Activated naive CD4-positive, alpha-beta T cell treated with anti-CD3 and anti-CD28 coated beads, Interleukin-2, amount 50 U/mL, for 72 hours (primary cell): ENCODE measurements at places on chromosomes 1 and 21.

DNA sequence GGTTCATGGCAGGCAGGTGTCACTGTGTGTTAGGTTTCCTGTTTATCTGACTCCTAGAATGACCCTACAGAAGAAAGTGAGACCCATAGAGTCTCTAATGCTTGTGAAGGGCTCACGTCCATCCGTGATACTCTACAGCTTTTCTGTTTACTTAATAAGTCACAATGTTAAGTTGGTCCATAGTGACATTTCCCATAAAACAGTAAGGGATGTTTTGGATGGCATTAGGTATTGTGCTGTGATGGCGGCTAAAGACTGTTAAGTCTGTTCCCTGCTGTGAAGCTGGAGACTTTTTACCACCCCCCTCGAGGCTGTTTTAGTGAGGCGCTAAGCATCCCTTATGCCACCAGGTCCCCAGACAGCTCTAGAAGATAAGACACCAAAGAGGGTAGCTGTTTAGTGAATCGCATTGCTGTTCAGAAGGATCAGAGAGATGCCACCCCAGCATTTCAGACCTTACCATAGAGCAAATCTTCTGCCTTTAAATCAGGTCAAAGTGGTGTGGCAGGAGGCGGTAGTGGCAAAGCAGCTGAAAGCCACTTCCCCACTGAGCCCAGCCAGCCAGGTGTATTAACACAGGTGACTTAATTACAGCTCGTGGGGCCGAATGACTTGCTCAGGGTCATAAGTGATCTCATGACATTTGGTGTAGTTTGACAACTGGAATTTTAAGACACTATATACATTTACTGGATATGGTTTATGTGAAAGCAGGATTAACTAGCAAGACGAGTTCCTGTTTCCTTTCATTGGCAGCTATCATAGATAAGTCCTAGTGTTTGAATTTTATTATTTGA lies 25.0 kb downstream of the SLC37A1 start:
- DNase-seq = no peak

GRCh38 chr1:168137515-168137821 lies 738 bp upstream of the GPR161 start:
- no peak for DNase-seq

DNA sequence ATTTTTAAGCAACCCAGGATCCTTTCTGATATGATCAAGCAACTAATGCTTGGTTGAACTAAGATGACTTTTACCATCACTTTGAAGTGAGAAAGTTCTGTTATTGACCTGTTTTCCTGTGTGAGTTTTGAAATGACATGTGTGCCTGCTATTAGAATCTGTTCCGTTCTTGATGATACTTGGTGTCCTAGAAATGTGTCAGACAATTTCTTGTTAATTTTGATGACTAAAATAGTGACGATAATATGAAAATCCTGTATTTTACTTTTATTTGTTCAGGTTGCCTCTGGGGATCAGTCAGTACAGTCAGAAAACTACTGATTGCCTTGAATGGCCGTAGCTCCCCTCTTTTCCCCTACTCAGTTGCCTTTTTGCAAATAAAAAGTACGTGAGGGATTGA lies 228.0 kb downstream of the RYR2 start:
- DNase-seq = no peak

DNA sequence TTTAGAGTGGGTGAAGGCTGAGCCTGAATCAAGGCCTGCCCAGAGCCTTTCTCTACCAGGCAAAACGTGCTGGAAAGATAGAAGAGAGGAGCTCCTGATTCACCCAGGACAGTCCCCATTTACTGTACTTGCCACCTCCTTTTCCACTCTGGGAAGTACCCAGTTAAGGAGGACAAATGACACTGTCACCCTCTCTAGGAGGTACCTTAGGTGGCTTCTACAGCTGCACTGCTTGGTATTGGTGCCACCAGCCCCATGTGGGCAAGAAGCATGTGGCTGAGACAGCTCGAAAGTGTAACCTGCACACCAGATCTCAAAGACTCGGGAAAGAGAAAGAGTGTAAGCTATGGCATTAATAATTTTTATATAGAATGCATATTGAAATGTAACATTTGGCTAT lies 42.3 kb downstream of the RUNX1 start:
- no peak for DNase-seq

DNA sequence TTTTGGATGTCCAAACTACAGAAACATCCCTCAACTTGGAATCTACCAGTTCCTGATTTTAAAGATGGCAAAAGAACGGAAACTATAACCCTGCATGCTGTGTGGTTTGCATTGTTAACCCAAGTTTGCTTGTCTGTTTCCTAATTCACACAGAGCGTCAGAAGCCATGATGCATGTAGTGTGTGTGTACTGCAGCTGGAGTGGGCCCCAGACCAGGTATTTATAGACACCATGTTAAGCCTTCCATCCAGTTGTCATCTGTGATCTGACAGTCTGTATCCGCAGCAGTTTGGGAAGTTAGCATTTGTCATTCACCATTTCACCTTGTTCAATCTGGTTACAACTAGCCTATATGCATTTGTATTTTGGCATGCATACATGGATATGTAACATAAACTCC lies 27.7 kb upstream of the PLEKHM2 start:
- no peak for DNase-seq

- DNase-seq = no peak
These were observed 25.6 kb downstream of the AK2 start for GRCh38 chr1:33010932-33011731.

DNA sequence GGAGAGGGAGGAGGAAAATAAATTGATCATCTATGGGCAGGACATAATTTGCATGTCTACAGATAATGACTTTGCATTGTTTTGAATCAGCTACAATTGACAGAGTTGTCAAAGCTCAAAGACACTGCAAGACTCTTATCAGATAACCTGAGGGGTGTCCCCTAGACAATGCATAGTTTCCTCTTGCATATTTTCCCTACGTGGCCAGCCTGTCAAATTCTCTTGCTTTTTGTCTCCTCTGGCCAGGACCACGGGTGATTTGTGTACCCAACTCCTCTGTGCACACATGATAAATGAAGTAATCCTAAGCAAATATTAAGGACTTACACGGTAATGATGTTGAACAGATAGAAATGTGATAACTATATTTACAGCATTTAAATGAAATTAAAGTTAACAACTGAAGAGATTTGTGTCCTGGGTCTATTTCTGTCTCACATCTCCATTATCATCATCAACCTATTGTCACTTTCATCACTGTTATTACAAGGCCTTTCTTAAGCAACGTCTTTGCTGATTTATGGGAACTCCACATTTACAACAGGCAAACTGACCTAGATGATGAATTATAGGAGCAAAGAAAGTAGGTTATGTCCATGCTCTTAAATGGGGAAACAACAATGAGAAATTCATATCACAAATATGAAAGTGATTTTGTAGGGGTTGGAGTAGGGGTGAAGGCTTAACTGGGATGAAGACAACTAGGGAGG lies 18.8 kb downstream of the BATF3 start:
- no peak for DNase-seq
